ENCODE measurements at places on chromosomes 7 and 10.

GRCh38 chr7:16747102-16747501 lies 6.5 kb upstream of the TSPAN13 start:
- DNase-seq, result no peak

- DNase-seq, result no peak
Observed at GRCh38 chr7:30799206-30799975, 28.2 kb downstream of the MINDY4 start.

DNA sequence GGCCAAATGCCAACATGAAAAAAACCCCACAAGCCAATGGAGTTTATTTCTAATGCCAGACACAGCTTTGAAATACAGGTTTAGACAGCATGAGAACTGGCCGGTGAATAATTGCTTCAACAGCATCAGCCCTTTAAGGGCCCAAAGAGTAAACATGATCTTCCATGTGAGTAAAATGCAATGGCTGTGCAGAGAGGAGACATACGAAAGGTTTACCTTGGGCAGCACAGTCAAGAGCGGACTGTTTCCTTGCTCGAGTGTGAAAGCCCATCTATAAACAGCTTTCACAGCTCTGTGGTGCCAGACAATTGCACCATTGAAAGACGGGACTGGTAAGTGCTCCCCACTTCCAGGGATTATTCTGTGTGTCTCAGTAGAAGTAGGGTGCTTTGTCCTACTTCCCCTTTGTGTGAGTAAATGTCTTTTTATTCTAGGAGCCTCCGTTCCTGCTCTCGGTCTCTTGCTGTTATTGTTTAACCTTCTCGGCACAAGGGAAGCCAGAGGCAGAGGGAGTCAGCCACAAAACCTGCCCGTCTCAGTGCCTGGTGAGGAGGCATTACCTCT lies 77.8 kb upstream of the KAT6B start:
- DNase-seq, result no peak

DNA sequence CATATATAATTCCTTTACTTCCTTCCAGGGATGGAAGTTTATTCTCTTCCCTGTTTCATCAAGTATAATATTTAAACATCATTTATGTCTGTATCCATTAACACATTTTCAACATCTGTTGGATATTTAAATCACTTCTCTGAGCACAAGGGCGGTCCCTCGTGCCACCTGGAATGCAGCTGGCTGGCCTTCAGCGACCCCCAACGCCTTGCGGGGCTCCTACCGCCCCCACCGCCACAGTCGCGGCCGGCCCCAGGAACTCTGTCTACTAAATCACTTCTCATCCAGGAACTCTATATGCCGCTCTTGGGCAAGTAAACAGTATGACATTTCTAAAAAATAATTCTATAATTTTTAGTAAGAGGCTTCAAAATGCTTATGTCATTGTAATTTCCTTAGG lies 221.1 kb upstream of the PTN start:
- DNase-seq, result no peak

DNA sequence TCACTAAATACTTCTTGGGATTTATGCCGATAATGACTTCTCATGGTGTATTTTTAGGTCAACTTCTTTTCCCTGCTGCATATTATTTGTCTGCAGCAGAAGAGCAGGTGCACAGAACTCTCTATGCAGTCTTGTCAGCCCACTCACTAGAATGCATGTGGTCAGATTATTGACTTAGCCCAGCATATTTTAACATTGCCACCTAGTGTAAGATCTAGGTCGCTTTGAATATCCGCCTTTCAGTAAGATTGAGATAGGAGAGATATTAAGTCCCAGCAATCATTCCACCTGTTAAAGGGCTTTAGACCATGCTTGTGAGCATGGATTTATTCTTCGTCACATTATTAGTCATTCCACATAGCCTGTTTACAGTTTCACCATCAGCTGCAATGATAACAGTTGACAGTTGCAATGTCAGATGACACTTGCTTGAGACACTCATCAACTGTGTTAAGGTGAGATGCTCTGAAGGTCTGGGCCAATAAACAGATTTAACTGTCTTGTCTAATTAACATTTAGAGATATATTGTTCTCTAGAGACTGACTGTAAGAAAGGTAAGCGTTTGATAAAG lies 491.7 kb downstream of the ARL4A start:
- DNase-seq, result no peak

DNA sequence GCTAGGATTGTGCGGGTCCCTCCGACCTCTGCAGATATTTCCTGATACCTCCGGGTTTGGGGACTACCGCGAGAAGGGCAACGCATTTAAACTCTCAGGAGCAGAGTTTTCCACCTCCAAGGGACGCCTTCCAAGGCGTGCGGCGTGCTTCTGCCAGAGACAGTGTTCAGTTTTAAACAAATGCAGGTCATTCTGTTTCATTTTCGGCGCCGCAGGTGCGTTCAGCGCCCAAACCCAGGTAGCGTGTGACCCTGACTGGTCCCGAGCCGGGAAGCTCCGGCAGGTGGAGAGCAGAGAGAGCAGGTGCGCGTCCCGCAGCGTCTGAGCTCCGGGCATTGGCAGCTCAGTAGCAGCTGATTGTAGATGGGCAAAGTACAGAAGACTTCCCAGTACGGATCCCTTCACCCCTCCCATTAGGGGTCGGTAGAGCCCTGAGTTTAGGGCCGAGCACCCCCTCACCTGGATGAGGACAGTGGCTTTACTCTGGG lies 1.4 kb upstream of the CYP26A1 start:
- no peak for DNase-seq

DNA sequence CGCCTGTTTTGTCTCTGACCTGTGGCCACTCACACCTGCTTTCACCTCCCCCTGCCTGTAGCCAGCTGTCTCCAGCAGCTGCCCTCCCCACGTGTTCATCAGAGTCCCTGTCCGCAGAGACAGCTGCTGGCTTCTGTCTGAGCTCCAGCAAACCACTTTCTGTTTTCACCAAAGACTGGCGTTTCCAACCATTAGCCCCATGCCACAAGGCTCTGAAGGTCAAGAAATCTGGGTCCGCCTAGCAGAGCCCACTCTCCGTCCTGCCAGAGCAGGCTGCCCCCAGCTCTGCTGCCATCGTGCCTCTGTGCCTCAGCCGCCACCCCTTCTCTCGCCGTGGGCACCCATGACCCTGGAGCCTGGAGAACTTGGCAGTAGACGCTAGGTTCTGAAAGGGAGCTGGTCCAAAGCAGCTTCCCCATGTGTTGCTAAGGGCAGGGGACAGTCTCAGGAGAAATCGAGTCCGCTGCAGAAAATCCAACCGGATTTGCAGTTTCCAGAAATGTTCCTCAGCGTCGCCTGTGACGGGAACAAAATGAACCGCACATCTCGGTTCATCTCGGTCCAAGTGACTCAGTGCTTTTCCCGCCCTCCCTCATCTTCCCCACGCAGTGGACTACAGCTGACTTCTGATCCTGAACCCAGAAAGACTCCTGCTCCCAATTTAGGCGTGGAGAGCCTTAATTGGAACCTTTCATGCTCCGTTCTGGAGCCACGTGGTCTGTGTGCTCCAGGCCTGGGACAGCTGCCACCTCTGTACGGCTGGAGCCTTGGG lies 28.0 kb downstream of the TMEM120A start:
- no peak for DNase-seq

- DNase-seq, result no peak
Observed at GRCh38 chr7:114481999-114482398, 67.4 kb downstream of the FOXP2 start.

- no peak for DNase-seq
Observed at GRCh38 chr10:125080296-125080695, 80.1 kb downstream of the CTBP2 start.

DNA sequence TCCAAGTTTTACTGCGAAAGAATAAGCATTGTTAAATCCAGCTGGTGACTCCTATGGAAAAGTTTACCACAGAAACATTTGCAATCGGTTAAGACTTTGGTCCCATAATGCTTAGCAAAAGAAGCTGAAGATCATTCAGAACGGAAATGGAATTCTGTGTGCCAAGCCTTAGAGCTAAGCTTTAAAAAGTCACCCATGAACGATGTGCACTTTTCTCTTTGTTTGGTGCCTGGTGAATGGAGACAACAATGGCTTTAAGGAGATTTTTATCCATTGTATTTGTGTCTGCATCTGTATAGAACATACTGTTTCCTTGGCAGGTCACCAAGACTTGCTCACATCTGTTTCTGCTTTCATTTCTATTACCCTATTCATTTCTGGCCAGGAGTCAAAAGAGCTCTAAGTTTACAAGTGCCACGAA lies 26.3 kb upstream of the COL1A2 start:
- no peak for DNase-seq

DNA sequence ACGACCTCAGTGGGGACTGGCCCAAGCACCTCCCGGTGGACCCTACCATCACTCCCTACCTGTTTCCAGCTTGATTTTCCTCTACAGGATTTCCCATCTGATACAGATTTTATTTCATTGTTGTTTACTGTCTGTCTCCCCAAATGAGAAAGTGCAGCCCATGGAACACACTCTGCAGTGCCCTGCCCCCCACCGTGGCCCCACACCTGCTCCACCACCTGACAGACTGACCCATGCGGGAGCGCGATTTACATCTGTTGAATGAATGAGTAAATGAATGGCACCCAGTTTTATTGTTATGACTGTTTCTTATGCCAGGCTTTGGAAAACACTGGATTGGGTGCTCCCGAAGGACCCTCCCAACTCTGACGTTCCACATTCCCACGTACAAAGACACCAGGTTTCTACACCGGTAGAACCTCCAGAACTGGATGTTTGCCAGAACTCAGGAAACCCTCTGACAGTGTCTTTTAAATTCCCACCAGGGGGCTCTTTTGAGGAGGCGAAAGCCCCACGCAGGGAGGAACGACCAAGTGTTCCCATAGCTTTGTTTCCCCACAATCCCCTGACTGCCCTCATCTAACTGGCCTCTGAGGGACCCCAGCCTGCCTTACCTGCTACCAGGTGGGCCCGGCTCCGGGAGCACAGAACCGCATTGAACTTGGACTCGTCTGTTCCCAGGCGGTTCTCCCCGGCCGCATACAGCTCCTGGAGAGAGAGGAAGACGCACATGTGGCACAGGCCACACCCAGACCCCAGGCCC lies 29.0 kb downstream of the PLAC9 start:
- no peak for DNase-seq

DNA sequence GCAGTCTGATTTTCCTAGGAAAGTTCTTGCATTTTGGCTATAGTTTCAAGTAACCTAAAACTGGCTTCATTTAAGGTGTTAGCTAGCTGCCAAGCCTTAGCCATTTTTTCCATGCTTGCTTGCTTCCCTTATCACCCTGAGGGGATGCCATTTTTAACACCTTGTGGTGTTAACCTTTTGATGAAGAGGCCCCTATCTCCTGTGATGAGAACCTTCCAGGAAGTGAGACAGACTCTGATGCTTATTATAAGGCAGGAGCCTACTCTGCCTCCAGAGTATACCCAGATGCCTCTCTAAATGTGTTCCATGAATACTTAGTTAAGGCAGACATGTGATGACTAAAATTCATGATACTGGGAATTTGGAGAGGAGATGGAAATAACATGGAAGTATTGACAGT lies 4.9 kb upstream of the VWA2 start:
- no peak for DNase-seq

DNA sequence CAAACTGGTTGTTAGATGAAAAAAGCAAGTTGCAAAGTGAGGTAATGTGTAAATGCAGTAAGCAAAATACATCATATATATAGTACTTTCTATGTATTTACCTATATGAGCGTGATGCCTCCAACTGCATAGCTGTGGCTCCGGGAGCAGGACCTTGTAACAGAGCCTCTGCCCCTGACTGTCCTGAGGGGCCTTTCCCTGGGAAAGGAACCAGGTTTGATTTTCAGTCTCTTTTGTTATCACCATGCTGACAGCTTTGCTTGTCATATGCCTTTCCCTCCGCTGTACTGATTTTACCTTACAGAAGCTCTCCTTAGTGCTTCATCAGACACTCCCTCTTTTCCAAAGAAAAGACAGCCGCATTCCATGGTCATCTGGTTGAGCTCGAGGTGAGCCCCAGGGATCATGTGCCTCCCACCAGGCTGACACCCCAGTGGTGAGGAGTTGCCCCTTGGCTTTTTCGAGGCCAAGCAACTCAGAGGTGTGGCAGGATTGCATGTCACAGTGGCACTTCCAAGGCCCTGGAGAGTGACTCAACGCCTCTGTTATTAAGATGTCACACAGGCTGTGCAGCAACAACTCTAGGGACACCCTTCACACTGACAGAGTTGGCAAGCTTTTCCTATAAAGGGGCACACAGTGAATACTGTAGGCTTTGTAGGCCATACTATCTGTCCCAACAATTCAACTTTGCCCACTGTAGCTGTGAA lies 78.9 kb downstream of the ALOX5 start:
- DNase-seq, result no peak

DNA sequence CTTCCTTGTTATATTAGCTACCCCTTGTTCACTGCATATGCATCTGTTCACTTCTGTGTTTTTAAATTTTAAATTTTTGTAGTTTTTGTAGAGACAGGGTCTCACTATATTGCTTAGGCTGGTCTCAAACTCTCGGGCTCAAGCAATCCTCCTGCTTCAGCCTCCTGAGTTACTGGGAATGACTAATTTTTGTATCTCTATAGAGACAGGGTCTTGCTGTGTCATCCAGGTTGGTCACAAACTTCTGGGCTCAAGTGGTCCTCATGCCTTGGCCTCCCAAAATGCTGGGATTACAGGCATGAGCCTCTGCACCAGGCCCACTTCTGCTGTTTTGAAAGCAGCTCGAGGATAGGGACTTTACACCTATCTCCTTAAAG lies 64.6 kb downstream of the PRTFDC1 start:
- no peak for DNase-seq

GRCh38 chr10:44956717-44957706 lies 2.6 kb upstream of the RASSF4 start:
- no peak for DNase-seq

DNA sequence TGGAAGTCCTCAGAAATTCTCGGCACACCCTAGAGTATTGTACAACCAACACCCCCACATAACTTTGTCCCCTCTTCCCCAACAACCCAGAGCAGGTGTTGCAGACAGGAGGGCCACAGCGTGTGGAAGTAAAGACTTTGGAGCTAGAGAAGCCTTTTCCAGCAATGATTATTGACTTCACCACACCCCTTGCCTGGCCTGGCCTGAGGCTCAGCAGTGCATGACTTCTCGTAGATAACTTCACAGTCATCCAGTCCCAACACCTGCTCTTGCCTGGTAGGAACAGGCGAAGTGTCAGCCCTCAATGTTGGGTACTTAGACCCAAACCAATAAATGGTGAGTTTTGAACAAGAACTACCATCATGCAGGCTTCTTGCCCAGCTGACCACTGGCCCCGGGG lies 36.7 kb downstream of the GOT1 start:
- DNase-seq, result no peak

- DNase-seq, result no peak
Observed at GRCh38 chr7:93968911-93969620, 35.1 kb downstream of the BET1 start.

All from stimulated activated CD4-positive, alpha-beta T cell treated with anti-CD3 and anti-CD28 coated beads, TNF-alpha, amount 100 ng/mL, for 24 hours (primary cell).